ENCODE measurements at places on chromosomes 1 and 21.

DNA sequence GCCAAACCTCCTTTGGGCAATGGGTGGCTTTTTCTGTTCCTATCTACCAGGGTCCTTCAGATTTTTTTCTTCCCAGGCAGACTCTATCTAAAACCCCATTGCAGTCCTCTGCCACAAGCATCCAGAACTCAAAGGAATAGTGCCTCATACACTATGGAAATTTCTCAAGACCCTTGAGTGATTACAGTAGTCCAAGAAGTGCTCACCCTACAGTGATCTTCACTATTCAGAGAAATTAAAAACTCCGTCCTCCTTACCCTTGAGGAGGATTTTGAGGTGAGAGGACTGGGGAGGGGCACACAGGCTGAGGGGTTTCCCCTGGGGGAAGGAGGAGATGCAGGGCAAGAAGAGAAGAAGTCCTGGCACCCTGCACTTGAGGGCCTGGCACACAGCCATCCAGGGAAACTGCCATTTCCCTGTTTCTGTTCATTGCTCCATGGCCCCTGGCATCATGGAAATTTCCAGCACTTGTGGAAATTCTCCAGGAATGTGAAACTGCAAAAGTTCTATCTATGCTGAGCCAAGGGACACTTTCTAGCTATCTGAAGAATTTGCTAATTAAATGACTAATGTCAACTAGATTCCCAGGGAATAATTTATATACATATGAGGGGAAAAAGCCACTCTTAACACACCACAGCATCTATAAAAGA, 102.5 kb upstream of the ATP1B1 start:
- DNase-seq, result no peak

GRCh38 chr1:201032408-201032807, 8.9 kb upstream of the KIF21B start:
- no peak for DNase-seq

DNA sequence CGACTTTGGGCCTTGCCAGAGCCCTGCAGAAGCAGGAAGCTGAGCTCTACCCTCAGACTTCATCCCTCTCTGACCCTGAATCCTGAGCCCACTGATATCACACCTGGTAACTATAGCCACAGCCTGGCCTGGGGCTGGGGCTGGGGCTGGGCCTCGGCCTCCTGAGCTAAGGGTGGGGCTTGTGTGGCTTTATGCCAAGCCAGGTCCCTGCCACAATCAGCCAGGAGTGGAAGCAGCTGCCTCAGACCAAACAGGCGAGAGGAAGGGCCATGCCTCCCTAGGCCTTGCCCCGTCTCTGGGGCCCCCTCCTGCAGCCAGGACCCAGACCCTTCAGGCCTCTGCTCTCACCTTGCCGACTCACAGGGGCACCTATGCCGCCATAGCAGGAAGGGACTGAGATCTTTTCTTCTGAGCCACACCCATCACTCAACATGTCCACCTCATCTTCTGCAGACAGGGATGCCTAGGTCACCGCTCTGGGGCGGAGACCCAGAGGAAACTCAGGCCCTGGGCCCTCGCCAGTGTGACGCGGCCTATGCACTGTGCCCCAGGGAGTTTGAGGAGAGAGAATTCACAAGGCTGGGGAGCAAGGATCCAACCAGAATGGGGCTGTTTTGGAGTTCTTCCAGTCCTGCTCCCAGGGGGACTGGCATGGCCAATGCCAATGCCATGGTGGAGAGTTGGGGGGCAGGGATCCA, 5.7 kb downstream of the UBXN11 start:
- no peak for DNase-seq

DNA sequence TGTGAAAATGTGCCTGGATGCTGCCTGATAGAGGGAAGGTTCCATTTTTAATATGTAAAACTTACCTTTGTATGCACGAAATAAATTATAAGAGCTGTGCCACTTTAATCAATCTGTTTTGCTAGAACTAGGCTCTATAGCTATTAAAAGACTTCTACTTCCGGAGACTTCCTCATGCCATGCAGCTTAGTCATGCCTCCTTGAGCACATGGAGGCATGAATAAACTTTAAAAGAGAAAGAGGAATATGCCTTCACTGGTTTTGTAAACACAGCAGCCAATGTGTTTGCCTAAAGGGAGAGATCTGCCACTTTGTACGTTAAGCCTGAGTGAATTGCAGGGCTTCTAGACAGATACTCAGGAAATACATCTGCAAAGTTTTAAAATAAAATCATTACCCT, 604.6 kb downstream of the LRRIQ3 start:
- DNase-seq, result no peak

- DNase-seq, result no peak
These were observed 192.5 kb downstream of the FOXD2 start for GRCh38 chr1:47630346-47630745.

DNA sequence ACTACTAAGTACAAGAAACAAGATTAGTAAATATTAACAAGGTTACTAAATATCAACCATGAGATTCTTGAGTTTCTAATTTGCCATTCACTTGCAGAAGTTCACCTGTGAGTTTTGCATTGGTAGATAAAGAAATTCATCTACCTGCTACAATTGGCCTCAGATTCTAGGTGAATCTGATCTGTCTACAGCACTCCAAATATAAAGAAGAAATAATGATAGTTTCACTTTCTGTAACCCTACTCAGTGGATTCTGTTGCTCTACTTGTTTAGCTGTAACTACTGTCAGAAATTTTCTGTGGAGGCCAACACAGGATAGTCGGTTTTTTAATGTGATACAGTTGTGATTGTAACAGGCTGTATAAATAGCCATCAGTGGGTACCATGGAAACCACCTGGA, 118.6 kb downstream of the NR5A2 start:
- DNase-seq, result no peak

DNA sequence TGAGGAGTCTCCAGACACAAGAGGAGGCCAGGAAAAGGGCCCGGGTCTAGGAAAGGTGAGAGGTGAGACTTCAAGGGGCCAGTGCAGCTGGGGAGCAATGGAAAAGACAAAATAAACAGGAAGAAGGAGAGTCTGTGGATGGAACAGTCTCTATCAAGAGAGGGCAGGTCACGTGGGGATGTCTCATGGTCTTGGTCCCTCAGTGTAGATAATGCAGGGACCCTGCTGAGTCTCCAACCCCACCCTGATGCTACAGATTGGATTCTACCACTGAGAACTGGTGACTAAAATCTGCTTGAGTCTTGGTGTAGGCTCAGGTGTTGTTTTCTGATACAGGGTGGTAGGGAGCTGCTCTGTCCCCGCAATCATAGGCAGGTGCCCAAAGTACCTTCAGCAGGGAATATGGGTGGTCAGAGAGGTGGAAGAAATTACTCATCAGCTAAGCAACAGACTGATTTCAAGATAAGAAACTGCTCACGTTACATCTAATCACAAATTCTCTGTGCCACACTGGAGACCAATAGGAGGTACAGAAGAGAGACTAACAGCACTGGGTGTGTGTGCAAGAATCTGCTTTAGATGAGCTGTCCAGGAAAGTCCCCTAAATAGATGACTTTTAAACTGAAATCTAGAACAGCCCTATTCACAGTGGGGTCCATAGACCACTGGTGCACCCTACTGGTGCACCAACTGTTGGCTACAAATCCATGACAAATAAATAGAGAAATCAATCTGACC, 101.5 kb upstream of the TLR5 start:
- no peak for DNase-seq

- DNase-seq, result no peak
These were observed 291.0 kb downstream of the ADGRL2 start for GRCh38 chr1:82091729-82092128.

DNA sequence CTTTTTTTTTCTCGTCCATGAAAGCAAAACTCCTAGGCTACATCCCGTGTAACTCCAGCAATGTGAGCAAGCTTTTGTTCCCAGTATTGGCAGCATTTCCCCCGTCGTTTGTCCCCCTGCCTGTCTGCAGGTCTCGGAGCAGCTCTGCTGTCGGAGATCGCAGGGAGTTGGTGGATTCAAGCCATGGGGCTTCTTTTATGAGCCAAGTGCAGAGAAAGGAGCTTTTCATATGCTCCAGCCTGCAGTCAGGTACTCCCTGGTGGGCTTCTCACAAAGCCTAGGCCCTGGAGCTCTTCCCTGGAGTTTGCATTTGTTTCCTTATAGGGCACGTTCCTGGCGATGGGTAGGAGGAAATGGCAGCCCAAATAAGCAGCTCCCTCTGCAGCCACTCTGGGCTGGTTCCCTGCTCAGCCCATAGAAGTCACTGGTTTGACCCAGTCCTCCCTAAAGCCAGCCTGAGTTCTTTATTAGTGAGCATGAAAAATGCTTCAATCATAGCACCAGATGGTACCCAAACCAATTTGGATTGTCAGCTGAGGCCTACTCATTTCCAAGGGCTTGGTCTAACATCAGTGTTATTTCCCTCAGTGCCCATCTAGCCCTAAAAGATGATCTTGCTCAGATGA, 78.3 kb downstream of the NUF2 start:
- no peak for DNase-seq

DNA sequence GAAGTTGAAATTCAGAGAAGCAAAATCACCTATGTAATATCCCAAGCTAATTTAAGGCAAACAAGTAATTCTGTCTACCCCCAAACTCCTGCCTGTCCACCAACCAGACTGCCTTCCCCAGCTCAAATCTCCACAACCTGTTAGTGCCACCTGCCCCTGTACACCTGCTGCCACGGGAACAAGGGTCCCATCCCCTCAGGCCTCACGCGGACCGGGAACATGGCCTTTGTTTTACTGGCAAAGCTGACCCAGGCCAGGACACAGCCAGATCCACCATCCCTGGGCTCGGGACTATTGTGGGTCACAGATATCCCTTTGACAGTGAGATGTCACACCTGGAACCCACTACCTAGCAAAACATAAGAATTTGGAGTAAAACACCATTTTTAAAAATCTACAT, 139.3 kb upstream of the SGIP1 start:
- no peak for DNase-seq

DNA sequence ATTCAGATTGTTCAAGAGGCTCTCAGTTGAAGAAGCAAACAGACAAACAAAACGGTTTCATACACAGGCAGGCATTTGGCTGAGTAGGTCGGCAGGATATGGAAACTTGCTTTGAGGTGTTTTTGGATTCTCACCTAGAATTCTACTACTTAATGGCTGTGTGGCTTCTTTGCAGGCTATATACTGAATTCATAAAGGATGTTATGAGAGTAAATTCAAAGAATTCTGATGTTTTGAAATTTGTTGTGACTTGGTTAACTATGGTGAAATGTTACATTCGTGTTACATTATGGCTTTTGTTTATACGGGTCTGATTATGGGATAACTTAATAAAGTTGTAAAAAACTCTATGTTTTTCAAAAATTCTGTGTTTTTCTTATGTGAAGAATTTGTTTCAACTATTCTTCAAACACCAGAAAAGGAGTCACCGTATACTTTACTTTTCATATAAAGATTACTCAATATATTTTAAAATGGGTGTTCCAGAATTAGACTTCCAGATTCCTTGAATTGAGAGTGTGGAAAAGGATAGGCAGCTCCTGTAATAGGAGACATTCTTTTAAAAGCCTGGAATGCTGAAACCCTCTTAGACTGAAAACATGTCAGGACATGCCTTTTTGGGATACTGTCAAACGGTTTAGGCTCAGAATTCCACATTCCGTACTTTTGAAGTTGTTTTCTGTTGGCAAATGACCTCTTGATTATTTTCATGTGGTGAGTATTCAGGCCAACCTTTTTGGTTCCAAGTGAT, 8.2 kb upstream of the IRF2BP2 start:
- no peak for DNase-seq

DNA sequence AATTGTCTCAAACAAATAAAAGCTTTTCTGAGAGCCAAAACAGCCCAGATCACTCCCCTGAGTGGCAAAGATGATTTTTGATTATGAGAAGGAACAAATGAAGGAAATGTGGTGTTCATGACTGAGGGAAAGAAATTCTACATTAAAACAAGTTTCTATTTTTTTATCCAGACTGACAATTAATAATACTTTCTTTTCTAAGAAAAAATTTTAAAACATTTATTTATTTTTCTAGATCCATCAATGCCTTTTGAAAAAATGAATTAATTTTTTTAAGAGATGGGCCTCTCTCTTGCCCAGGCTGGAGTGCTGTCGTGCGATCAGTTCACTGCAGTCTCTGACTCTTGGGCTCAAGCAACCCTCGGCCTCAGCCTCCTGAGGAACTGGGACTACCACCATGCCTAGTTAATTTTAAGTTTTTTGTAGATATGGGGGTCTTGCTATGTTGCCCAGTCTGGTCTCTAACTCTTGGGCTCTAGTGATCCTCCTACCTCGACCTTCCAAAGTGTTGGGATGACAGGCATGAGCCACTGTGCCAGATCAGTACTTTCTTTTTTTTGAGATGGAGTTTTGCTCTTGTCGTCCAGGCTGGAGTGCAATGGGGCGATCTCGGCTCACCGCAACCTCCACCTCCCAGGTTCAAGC, 11.2 kb upstream of the TXNIP start:
- DNase-seq, result no peak

DNA sequence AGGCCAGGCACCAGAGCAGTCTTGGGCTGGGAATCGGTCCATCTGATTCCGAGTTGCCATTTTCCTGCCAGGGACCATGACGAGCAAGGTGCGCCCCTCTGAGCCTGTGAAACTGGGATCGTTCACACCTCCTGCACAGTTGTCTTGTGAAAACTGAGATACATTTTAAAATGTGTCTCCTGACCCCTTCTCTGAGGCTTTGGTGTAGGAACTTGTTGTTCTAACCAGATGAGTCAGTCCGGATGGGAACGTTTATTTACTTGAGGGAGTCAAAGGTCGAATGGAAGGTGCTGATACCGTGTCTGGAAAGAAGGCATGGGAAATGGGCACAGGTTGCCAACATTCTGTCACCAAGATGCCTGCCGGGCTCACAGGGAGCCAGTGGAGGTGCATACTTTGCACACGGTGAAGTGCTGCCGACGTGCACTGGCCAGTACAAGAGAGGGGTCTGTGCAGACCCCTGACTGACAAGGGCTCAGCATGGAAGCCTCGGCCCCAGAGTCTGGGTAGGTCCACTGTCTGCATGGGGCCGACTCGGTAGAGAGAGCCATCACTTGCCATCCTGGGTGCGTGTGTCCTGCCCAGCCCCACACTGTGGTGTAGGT, 7.4 kb upstream of the KCNN3 start:
- DNase-seq, result no peak

DNA sequence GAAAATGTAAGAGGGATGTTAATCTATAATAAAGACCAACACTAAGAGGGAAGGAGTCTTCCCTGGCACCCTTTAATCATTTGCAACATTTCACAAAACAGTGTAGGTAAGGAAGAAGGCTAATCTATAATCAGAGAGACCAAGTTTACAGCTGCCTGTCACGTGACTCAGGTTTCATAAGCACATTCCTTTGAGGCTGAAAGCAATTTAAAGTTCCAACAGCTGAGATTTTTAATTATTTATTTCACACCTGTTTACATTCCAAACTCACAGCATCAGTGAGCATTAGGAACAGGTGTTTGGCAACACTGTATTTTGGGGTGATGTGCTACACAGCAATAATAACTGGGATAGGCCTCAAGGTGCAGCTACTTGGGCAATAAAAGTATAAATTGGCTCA, 75.7 kb upstream of the PGBD5 start:
- DNase-seq, result no peak

DNA sequence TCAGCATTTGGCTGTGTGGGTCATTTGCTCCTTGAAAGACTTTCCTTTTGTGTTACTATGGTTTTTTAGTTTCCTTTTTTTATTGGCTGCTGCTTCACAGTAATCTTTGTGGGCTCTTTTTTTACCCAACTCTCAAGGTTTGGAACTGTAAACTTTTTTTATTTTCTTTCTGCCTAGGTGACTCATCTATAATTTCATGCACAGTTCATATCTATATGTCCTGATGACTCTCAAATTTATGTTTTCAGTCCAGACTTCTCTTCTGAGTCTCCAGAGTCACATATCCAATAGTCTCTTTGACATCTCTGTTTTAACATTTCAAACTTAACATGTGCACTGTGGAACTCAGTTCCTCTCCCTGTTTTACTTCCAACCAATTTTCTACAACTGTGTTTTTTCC, 83.4 kb downstream of the ATF6 start:
- no peak for DNase-seq

GRCh38 chr1:62849031-62849430, 65.1 kb downstream of the ATG4C start:
- no peak for DNase-seq

Measured in amniotic stem cell (primary cell).